SIG-M5 (cell line): ENCODE measurements at places on chromosomes 7 and 10.

GRCh38 chr7:67414858-67415257 lies 418.2 kb downstream of the TYW1 start:
- no peak for DNase-seq

DNA sequence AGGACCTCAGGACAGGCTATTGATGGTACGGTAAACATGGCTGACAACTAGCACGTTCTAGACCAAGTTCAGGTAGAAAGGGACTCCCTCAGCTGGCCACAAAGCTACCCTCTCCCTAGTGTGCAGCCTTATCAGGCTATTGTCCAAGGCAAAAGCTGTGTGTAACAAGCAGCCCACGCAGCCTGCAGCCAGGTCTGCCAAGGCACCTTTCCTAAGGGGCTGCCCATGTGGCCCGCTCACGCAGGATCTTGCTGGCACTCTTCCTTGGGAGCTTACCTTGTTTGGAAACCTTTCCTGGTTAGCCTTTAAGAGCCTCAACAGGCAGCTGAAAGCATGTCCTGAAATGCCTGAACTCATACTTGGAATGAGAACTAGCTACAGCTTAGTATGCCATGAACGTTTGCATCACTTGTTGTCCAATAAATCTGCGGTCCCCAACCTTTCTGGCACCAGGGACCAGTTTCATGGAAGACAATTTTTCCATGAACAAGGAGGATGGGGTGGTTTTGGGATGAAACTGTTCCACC lies 51.7 kb downstream of the SYPL1 start:
- no peak for DNase-seq

DNA sequence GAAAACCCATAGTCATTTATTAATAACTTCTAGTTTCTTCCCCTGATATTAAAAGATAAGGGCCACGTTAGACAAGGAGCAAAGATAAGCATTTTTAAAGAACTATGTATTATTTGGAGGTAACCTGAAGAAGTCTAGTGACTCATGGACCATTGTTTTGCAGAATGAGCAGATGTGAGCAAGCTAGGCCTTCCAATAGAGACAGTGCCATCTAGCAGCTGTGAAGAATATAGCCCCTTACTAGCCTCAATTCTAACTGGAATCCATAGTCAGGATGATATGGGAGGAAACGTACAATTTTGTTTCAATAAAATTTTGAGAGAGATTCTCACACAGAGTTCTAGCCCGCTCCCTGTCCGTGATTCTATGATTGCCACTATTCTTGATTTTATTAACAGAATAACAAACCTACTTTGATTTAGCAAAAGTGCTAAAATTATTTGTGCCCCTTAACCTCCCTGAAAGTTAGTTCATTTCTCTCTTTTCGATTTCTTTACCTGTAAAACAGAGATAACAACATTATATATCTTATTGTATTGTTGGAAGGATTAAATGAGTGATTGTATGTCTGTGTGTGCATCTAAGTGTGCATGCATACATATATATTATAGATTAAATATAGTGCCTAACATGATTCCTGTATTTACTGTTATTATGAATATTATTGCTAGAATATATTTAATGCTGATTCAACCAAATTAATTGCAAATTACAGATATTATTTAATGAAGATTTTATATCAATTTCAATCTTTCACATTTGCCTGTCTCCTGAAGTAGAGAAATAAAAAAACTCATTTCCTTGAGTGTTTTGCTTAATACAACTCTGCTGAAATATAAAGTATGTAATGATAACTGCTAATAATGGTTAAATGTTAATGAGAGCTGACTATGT lies 22.7 kb downstream of the FAM237B start:
- DNase-seq: no peak

DNA sequence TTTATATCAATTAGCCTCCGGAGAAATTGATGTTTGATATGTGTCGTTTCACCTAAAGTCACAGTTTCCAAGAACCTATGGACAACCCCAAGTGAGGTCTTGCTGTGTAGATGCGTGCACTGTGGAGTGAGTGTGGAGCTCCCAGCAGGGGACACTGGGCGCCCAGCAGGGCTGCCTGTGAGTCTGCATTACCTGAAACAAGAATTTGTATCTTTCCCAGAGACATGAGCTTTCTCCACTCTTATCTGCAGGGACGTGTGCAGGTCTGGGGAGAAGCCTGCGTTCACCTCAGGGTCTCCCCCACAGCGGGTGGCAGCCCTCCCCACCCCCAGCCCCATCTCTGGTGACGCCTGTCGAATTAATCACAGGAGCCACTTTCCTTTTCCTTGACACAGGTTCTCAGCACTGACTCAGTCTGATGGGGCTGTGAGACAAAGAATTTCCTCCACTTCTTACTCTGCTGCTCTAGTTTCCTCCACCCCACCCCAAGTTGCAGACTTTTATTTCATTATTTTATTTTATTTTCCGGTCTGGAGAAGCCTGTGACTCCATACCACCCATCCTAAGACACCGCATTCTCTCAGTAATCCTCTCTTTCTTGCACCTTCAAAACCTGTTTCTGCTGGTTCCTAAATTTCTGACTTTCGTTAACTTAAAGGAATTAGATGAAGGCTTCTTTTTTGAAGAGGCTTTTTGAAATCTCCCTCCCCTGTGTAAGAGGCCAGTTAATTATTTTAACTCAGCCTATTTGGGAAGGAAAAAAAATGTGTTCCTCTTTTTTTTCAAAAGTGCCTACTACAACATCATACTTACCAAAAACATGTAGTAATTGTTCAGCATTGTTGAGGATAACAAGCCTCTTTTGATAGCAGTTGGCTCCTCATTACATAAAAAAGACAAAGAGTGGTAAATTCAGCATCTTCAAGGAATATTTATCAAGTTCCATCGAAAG lies 17.0 kb upstream of the INSIG1 start:
- no peak for DNase-seq

DNA sequence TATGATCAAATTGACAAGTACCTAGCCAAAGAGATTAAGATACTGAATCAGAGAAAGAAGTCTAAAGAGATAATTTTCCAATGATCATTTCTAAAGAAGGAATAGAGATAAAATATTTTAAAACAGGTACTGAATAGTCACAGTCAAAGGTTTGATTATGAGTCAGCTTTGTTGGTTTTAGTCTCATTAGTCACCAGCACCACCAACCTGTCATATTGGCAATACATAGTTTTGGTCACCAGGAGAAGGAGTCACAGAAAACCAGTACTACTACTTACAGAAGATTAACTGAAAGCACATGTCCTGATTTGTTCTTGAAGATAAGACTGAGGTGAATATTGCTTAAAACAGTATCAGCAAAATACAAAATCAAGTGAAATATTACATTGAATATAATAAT lies 34.6 kb downstream of the ZEB1 start:
- no peak for DNase-seq

GRCh38 chr10:8594711-8595110 lies 540.2 kb downstream of the GATA3 start:
- no peak for DNase-seq

GRCh38 chr7:124201768-124202349 lies 169.0 kb upstream of the TMEM229A start:
- DNase-seq: no peak

DNA sequence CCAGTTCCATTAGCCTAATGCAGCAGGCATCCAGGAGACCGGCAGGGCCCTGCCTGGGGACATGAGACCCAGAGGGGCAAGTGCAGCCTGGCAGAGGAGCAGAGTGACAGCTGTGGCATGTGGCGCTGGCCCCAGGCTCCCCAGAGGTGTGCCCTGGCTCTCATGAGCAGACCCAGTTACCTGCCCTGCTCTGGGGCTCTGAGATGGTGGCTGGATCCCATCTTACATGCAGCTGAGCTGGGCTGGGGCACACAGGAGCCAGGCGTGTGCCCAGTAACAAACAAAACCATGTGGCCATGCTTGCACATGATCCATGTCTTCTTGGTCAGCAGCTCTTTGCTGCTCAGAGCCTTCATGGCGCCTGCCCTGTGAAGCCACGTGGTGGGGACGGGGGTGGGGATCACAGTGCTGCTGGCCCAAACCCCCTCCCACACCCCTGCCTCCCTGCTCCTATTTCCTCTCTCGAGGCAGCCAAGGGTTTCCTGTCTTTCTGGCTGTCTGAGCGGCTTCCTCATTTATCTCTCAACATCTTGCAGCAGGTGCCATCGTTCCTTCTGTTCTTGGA lies 40.3 kb upstream of the GTF2I start:
- DNase-seq: peak; percentile 17

GRCh38 chr10:98293550-98294269 lies 25.7 kb upstream of the LOXL4 start:
- no peak for DNase-seq

DNA sequence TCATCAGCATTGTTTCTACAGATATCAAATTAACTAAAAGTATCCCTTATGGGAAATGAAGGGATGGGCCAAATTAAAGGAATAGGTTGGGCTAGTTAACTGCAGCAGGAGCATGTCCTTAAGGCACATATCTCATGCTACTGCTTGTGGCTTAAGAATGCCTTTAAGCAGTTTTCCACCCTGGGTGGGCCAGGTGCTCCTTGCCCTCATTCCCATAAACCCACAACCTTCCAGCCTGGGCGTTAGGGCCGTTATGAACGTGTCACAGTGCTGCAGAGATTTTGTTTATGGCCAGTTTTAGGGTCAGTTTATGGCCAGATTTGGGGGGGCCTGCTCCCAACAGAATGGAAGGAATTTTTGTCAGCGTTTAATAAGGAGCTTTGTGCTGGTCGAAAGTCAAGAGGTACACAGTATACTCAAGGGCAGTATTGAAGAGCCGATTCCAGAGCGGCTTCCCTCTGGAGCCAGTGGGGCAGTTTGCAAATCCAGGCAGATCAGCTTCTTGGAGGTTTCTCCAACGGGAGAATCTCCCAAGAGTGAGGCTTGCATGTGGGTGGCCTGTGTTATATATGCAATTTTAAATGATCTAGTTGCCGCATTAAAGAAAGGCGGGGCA lies 7.7 kb downstream of the PFKP start:
- no peak for DNase-seq

GRCh38 chr7:147756300-147756699 lies 834.3 kb upstream of the C7orf33 start:
- DNase-seq: no peak
